ENCODE measurements at places on chromosomes 5 and 9. TPM values are rescaled to one million over a fixed set of nuclear protein-coding genes. Genes with fewer than 3 reads are reported as not detected.

DNA sequence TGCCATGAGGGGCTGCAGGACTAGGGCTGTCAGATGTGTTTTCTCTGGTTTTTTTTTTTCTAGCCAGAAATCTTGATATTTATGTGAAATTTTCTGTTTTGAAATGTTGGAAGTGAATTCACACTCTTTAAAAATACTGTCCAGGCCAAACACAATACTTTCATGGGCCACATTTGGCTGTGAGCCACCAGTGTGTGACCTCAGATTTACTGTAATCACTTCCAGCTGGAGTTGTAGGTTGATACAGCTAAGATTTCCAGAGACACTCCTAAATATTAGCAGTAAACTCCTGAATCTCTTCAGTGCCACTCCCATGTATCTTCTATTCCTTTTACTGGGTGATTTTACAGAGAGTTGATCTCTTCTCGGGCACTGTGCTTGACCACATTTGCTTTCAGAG, 92.2 kb upstream of the CKMT2 start:
- DNase-seq, result no peak

DNA sequence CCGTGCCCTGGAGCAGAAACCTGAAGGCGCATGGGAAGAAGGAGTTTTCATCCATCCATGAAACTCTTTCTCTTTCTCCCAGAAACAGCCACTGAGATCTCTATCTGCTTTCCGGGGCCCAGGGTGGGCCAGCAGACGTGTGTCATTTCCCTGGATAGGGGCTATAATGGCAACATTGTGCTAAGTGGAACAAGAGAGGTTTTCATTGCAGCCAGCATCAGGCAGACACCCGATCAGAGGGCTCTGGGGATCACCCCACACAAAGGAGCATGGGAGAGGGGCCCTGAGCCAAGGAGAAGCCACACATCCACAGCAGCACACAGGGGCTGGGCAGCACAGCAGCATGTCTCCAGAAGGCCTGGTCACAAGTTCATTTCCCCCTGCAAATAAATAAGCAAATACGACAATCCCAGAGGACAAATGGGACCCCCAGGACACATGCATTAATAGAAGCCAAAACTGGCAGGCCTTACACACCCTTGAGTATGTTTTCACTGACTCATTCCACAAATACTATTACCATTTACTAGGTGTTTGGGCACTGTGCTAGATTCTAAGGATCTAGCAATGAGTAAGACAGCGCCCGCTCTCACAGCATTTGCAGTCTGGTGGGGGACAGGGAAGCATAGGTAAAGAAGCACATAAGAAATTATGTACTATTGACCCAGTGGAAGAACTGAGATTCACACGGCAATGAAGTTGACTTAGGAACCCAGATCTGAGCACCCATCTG, 4.3 kb upstream of the AFAP1L1 start:
- no peak for DNase-seq

GRCh38 chr9:70392189-70392588, 22.3 kb downstream of the KLF9 start:
- no peak for DNase-seq

The LARP1 gene
- 175 TPM for total RNA-seq

DNA sequence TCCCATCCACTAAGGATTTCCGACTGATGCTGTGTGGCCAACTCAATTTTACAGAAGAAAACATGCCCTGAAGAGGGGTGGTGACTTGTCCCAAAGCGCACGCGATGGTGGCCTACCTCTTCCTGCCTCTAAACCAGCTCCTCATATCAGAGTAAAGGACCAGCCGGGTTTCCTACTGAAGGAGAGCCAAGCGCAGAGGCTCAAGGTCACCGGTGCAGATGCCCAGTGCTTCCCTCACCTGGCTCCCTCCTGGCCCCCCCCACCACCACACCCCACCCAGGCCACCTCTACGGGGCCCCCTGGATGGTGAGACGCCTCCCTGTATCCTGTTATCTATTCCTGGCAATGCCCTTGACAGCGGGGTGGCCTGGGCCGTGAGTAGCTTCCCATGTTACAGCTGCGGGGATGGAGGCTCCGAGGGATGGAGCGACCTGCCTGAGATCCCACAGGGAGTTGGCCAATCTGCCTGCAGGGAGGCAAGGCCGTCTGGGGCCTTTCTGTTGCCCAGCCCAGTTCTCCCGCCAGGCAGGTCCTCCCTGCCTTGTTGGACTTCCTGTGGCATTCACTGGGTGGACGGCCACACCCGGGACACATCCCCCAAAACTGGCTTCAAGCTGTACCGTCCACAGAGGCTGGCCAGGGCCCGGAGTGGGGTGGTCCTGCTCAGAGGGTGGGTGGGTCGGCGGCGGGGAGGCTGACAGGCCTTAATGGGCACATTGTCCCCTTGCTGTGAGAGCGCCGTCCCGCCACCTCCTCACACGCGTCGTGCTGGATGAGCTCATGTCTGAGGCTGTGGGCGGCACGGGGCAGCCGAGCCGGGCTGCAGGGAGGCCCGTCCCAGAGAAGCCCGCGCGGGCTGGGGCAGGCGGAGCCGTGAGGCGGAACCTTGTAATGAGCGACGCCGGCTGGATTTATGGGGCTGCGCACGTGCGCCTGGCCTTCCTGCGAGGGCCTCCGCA, 72.5 kb downstream of the MACROH2A1 start:
- no peak for DNase-seq

DNA sequence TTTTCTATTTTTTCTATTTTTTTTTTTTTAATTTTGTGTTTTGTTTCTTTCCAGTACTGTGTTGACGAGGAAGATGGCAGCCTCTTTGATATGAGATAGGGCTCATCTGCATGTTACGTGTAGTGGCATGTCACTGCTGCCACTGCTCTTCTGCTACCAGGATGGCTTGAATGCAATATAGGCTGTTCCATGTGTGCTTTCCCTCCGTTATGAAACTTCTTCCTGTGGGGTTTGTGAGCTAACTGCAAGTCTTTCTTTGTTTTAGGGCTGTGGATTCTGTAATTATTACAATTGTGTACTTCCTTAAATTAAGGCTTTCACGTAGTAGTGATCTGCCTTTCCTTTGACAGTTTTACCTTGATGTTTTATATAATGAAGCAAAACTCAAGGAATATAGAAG, 184.6 kb downstream of the KDM4C start:
- no peak for DNase-seq

The HMMR gene
- total RNA-seq, result 54.5 TPM

The SLC27A6 gene
- total RNA-seq, result not detected

- DNase-seq, result no peak
Observed at GRCh38 chr5:88925692-88926490, 42.9 kb upstream of the MEF2C start.

DNA sequence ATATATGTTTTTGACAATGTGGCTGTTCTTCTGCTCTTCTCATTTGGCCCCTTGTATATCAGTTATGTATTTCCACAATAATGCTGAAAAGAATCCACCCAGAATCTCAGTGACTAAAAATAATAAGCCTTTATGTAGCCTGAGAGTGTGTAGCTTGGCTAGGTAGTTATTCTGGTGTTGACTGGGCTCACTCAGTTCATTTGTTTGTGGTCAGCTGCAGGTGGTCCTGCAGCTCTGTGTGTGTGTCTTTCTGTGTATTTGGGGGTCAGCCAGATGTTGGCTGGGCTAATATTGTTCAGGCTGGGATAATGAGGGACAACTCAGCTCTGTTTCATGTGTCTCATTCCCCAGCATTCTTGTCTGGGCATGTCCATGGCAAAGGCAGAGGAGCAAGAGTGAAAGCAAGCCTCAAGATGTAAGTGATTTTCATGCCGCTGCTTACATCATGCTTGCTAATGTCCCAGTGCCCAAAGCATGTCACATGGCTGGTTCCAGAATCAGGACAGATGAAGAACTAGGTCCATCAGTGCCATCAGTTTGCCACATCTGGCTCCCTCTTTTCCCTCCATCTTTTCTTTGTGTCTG, 162.8 kb downstream of the KCTD16 start:
- no peak for DNase-seq

The SLC36A2 gene
- not detected for total RNA-seq

The GPR21 gene
- 1.2 TPM for total RNA-seq

DNA sequence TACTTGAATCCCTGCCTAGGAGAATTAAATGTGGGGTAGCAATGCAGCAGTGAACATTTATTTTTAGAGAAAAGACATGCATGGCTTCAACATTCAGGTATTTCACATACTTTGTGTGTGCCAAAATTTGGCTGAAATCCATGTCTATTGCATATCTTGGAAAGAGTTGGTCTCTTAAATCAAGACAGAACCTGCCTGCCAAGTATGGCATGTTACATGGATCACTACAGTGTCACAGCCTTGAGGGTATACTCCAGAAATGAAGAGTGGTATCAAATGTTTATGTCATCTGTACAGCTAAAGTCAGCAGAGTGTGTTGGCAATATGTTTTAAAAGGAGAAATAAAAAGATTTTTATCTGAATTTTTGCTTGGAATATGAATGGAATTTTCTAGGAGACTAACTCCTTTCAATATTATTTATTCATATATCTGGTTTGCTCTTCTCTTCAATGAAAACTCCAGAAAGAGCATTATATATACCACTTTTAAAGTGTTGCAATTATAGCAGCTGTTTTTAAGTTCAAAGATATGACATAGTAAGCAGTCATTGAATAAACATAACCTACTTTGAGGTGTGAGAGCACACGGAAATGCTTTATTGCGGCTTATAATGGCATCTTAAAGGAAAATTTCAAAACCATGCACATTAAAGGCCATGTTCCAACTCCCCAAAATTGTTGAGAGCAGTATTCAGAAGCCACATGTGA, 95.4 kb upstream of the MINAR2 start:
- no peak for DNase-seq

The ATOSB gene
- 16.6 TPM for total RNA-seq

DNA sequence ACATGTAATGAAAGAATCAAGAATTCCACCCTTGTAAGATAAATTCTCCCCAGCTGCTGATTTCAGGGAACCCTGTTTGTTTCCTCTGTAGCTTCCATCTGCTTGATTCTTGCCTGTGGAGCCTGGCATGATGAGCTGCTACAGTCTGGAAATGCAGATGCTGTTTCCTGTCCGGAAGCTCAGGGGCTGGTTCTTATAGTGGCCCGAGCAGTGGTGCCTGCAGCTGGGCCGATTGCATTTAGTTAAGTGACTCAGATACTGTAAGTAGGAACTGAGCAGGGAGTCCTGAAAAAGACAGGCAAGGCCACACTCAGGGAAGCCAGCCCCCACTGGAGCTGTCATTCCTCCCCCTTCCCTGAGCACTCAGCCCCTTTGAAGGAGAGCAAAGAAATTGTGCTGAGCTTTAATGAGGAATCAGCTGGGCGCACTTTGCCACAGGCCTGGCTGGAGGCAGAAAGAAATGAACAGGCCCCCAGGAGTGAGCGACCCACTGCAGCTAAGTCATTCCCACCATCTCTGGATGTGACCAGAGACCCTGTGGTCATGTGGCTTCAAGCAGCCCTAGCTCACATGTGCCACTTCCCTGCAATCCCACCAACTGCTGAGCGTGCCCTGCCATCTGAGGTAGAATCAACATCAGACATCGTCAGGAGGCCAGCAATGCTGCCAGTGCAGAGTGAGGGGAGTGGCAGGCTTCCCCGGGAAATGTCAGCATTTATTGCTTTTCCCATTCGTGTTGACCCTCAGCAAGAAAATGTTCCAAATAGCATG, 206.0 kb upstream of the WWC1 start:
- no peak for DNase-seq

The GPRIN1 gene
- total RNA-seq, result 1.6 TPM

GRCh38 chr5:95704150-95704549, 21.4 kb upstream of the SPATA9 start:
- DNase-seq, result no peak

Measured in activated naive CD8-positive, alpha-beta T cell treated with anti-CD3 and anti-CD28 coated beads, Interleukin-2, amount 10 ng/mL, durations not matched to agents 7 days and 5 days (primary cell).